Inflammatory macrophage (primary cell): ENCODE measurements at places on chromosomes 6 and 20.

DNA sequence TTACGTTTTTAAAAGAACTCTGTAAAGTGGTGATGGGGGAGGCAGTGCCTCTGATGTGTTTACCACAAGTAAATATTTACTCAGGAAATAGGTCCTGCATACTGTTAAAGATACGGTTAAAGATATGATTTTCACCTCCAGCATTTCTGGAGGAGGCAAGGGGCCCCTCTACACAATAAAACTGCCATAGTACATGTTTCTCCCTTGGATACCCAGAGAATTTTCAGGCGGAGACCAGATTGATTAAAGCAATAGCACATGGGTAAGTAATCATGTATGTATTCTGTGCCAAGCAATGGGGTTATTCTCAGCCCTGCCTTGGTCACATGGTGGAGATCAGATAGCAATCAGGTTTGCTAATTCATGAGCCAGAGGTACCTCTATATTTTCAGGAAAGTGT, 9.6 kb downstream of the RIPOR2 start:
- DNase-seq, result no peak

DNA sequence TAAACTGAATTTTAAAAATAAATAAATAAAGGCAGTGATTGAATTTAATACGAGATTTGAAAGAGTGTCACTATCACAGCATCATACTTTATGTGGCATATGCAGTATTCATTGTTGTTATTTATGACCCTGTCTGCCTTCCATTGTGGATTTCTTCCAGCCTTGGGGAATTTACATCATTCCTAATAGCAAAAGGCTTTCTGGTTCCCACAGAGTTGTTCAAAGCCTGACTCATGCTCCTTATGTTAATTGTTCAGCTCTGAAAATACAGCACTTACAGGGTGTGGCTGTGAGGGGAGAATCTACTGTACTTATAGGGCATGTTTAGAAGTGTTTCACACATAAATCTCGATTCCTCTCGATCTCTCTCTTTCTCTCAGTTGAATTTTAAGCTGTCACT, 54.4 kb downstream of the JAG1 start:
- no peak for DNase-seq

DNA sequence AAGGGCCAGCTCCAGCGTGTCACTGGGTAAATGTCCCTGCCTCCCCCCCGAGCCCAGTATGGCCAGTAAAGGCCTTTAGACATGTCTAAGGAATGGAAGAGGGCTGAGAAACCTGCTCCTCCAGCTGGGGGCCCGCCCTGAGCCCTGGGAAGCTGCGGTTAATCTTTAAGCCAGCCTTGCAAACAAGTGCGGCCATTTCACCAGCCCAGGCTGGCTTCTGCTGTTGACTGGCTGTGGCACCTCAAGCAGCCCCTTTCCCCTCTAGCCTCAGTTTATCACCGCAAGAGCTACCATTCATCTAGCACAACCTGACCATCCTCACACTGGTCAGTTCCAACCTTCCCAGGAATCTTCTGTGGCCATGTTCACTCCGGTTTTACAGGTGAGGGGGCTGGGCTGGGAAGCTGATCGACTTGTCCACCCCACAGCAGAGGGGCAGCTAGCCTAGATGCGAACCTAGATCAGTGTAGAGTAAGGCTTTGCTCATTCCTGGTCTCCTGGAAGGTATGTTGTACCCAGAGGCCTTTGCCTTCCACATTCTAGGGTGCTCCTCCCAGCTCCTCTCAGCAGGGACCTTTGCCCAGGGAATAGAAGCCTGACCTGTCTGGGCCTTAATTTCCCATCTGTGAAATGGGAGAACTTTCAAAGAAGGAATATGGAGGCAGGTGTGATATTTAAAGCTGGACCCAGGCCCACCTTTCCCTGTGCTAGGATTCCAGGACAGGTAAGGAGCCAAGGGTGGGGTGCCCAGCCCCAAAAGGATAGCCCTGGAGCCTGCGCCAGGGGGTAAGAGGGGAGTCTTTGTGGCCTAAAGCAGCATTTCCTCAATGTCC, 1.2 kb upstream of the SRC start:
- DNase-seq, result no peak

DNA sequence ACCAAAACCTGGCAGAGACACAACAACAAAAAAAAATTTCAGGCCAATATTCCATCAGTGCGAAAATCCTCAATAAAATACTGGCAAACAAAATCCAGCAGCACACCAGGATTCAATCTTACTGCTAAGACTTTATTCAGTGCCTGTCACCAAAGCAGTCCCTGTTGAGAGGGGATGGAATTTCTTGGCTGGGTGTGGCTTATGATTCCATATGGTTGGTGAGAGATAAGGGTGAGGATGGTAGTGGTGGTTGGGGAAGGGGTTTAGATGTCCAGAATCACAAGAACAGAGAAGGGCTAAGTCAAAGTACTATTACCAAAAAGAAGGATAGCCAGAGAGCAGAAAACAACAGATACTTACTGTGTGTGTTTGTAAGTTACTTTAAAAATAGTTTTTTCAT, 152.8 kb upstream of the SLC35B3 start:
- no peak for DNase-seq

DNA sequence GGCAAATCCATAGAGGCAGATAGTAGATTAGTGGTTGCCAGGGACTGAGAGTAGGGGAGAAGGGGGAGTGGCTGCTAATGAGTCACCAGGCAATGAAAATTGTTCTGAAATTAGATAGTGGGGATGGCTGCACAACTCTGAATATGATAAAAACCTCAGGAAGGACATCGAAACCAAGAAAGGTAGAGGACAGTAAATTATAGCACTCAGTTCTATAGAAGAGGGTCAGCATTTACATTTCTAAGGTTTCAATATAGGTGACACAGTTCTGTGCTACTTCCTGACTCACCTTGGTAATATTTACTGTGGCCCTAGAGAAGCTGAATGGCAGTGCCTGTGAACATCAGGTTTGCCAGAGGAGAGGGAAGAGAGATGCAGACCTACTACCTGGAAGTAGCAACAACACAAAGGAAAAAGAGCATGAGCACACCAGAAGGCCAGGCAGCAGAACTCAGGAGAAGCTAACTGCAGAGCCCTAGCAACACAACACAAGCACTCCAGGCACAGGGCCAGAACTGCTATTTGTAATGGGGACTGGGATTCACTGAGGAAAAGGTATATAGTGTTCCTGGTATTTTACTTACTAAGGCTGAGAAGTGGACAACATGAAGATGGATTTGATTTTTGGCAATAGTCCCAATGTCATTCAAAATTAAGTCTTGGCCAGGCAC, 75.9 kb downstream of the PLCG1 start:
- no peak for DNase-seq

- DNase-seq, result no peak
Observed at GRCh38 chr6:6569811-6570164, 18.7 kb upstream of the LY86 start.
